ENCODE measurements at places on chromosomes 2 and 18.

DNA sequence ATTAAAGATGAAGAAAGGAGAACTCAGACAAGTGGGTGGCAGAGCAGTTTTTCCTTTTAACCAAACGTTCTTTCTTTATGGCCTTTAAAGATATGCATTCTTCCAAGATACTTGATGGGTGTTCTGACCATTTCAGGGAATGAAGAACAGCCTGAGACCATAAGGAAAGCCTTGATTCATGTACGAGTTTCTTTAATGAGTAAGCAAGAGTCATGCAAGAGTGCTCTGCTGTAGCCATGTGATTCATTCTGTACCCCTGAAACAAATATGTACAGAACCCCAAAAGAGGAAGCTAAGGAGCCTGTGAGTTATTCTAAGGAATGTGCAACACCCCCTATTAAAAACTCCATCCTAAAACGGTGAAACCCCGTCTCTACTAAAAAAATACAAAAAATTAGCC, 372.8 kb downstream of the MTX2 start:
- no peak for DNase-seq

DNA sequence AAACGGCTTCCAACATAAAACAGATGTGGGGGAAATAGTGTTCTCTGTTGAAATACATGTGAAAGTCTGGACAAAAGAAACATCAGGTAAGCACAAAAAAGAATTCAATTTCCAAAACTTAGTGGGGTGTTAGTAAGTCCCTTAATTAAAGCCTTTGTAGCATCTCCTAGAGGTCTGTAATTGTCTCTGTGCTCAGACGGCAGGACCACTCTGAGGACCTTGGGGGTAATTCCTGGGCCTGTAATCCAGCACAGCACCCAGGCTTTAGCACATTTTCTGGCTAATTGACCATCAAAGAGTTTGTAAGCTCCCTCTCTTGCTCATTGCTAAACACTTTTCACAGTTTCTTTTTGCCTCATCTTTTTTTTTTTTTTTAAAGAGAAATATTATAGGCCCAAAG, 80.3 kb downstream of the FARSB start:
- DNase-seq, result no peak

- no peak for DNase-seq
Measured at GRCh38 chr2:46095830-46096229, 201.4 kb upstream of the EPAS1 start.

- no peak for DNase-seq
Measured at GRCh38 chr2:107785756-107786155, 40.9 kb upstream of the RGPD4 start.
